Epithelial cell of proximal tubule (primary cell): ENCODE measurements at places on chromosomes 6 and 20. TPM values are rescaled to one million over a fixed set of nuclear protein-coding genes. Genes with fewer than 3 reads are reported as not detected.

Gene STMND1
- total RNA-seq: 0.14 TPM in 1 of 2 replicates, not detected in the other

Gene APOM
- total RNA-seq: 0.72 and 0.81 TPM in 2 replicates

DNA sequence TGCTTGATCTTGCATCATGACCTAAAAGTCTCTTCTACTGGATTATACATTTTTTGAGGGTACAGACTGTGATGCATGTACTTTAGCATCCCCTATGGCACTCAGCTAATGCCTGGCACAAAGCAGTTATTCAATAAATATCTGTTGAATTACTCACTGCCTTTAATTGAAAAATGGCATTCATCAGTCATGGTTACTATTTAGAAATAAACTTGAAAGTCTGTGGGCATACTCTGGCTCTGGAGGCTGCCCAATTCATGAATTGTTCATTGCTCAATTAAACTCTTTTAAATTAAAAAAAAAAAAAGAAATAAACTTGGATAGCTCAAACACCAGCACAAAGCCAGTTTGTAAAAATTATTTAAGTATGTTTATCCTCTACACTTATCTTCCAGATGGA is 40.0 kb downstream of the HEBP2 start:
- no peak for DNase-seq

GRCh38 chr6:136396908-136397307 is 107.3 kb upstream of the BCLAF1 start:
- no peak for DNase-seq
